ENCODE measurements at places on chromosomes 1 and 21.

GRCh38 chr1:40044110-40044509 lies 3.6 kb downstream of the CAP1 start:
- no peak for DNase-seq

DNA sequence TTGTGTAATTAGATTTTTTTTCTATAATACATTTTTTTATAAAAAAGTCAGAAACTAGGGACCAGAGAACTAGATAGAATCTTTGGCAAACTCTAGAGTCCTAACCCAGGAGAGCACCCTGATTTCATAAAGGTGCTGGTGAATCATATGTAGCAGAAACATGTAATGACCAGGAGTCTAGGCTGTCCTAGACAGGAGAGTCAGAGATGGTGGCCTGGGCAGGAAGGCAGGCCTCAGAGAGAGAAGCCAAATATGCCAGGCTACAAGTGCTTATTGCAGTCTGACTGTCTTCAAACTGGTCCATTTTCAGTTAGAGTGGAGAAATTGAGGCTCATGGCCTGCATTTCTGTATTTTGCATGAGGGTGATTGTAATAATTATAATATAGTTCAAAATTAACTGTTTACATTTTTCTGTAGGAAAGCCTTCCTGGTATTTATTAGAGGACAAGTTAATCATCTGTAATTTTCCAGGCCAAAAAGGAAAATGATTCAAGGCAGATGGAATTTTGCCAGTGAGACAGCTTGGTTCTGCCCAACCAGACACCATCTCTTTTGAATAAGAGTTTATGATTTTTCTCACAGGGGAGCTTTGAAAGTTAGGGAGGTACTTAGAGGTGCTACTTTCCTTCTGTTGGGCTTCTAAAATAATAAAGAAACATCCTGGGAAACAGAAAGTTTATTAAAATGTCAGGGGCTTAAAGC lies 129.8 kb downstream of the S1PR1 start:
- no peak for DNase-seq

- peak; percentile 82 for DNase-seq
Measured at GRCh38 chr1:17236779-17237560, 11.9 kb upstream of the PADI3 start.

- DNase-seq = no peak
Measured at GRCh38 chr1:43493661-43494450, 36.8 kb upstream of the PTPRF start.

DNA sequence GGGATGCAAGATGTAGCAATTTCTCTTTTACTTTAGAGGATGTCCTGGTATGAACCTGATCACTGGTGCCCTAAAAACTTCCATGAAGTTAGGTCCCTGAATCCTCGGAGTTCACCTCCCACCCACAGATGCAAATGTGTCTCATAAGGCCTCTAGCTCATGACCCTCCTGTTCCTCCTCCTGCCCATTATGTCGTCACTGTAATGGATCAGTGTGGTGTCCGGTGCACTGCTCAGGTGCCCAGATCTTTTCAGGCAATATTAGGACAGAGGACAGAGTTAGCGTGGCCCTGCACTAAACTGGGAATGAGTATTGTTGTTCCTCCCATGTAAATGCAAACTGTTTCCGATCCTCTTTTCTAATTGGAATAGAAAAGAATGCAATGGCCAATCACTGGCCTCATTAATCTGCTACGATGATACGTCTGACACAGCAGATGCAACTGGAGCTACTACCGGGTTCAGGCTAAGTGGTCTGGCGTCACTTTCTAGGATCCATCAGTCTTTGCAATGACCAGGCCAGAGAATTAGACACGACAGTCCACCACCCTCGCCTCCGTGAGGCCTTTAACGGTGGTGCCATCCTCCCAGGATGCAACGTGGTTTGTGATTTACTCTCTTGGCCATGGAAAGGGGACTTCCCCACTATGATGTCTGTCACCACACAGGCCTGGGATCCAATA lies 3.4 kb upstream of the COL6A2 start:
- DNase-seq = no peak

- DNase-seq = no peak
Measured at GRCh38 chr1:244965185-244966030, 101.1 kb upstream of the HNRNPU start.

DNA sequence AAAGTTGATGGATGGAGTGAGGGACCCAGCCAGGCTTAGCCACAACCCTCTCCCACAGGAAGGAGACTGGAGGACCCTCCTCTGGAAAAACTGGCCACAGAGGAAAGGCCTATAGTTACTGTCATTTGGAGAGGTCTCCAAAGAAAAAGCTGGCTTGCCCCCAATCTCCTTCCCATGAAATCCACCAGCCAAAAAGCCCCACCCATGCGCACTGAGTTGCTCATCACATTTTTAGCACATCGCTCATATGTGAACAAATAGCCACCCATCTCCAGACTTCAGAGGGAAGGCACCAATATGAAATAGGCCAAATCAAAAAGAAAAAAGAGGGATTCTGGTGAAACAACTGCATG lies 36.9 kb upstream of the QSOX1 start:
- DNase-seq = no peak

DNA sequence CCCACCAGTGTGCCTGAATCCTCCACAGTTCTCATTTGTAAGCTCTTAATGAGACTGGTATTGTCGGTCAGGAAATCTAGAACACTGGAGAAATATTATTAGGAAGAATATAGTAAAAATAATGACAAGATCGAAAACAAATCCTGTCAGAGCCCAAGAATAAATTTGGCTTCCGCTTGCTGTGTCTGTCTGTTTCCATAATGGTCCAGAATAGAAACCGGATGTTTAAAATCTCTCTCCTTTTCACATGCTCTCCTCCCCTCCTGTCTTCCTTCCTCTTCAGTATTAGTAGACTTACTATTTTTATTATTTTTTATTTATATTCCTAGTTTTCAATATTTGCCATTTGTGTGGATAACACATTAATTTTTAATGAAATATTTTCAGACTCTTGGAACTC lies 187.7 kb downstream of the SDCCAG8 start:
- no peak for DNase-seq

GRCh38 chr1:238384381-238384780 lies 493.7 kb upstream of the ZP4 start:
- DNase-seq = no peak

GRCh38 chr1:8568837-8569236 lies 248.6 kb downstream of the RERE start:
- DNase-seq = no peak

- DNase-seq = no peak
Measured at GRCh38 chr21:38780879-38781278, 24.9 kb upstream of the ETS2 start.

- no peak for DNase-seq
Measured at GRCh38 chr1:22507587-22507986, 55.7 kb upstream of the EPHA8 start.

- DNase-seq = no peak
Measured at GRCh38 chr1:115869064-115869463, 28.1 kb upstream of the NHLH2 start.

DNA sequence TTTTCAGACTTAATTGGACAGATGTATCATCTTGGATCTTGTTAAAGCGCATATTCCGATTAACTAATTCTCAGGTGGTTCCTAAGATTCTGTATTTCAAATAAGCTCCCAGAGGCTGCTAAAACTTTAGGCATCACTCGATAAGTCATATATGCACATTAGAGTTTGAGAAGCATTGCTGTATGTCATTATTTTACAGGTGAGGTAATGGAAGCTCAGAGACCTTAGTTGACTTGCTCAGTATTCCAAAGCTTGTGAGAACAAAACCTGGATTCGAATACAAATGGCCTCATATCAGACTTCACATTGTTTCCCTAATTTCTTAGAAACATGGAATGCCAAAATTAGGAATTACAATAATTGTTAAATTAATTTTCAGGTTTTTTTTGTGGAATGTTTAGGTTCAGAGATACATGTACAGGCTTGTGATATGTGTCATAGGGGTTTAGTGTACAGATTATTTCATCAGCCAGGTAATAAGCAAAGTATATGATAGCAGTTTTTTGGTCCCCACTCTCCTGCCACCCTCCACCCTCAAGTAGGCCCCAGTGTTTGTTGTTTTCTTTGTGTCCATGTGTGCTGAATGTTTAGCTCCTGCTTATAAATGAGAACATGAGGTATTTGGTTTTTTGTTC lies 96.8 kb downstream of the XPR1 start:
- DNase-seq = no peak

- no peak for DNase-seq
Measured at GRCh38 chr21:45830221-45830640, 151.3 kb upstream of the COL6A1 start.

DNA sequence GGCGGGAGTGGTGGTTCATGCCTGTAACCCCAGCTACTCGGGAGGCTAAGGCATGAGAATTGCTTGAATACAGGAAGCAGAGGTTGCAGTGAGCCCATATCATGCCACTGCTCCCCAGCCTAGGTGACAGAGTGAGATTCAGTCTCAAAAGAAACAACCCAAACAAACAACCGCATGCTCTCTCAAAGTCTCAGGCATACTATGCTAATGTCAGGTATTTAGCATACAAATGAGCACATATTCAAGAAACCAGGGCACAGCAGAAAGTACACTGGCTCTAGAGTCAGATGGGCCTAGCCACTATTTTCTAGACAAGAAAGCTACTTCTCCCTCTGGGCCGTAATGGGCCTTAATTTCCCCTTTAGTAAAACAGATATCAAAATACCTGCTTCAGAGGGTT lies 55.0 kb downstream of the ELAVL4 start:
- DNase-seq = no peak

- no peak for DNase-seq
Measured at GRCh38 chr1:201396861-201397464, 2.2 kb downstream of the LAD1 start.

DNA sequence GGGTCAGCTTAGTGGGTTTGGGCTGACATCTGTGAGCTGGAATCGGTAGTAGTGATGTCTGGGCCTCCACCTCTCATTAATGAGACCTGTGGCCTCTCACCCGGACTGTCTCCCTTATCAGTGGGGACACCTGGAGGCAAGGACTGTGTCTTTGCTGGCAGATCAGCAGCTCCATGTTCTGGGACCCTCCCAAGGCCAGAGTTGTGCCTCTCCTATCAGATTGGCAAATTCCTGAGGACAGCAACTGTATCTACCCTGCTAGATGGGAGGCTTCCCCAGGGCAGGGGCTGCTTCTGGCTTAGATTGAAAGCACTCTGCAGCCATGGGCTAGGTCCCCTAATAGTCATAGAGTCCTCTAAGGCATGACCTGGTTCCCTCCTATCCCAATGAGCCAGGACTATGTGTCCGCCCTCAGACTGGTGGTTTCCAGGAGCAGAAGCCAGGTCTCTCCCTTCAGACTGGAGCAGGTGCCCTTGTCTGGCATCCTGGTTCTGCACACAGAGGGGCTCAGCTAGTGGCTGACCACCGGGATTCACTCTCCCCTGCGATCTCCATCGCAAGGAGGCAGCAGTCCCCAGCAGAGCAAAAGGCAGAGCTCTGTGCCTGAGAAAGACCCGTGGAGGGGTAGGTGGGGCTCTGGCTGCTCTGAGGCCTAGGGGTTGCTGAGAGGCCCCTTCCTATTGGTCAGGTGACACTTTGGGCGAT lies 5.8 kb downstream of the DRAXIN start:
- no peak for DNase-seq

DNA sequence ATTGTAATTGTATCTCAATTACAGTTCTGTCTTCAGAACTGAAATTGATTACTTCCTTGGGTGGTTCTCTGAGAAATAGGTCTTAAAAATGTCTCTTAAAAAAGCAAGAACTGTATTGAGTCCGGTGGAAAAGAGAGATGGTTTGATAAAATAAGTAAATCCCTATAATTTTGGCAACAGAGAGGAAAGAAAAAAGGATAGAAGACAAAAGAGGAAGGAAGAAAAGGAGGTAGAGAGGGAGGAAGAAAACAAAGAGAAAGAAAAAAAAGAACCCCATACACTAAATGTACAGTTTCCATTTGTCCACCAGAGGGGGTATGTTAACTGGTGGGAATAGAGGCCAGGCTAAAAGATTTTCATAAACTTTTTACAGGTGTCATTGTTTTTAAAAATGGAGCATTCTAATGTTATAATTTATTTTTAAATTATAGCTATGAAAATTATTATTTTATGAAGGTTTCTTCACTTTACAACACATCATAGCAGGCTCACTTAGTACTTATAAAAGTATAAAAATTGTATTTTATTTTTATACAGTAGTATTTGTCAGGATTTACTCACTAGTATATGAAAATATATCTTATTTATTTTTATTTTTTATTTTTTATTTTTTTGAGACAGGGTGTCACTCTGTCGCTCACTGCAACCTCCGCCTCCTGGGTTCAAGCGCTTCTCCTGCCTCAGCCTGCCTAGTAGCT lies 2.1 kb upstream of the UBE2T start:
- no peak for DNase-seq

GRCh38 chr1:233933339-233933738 lies 28.9 kb downstream of the SLC35F3 start:
- DNase-seq = no peak

DNA sequence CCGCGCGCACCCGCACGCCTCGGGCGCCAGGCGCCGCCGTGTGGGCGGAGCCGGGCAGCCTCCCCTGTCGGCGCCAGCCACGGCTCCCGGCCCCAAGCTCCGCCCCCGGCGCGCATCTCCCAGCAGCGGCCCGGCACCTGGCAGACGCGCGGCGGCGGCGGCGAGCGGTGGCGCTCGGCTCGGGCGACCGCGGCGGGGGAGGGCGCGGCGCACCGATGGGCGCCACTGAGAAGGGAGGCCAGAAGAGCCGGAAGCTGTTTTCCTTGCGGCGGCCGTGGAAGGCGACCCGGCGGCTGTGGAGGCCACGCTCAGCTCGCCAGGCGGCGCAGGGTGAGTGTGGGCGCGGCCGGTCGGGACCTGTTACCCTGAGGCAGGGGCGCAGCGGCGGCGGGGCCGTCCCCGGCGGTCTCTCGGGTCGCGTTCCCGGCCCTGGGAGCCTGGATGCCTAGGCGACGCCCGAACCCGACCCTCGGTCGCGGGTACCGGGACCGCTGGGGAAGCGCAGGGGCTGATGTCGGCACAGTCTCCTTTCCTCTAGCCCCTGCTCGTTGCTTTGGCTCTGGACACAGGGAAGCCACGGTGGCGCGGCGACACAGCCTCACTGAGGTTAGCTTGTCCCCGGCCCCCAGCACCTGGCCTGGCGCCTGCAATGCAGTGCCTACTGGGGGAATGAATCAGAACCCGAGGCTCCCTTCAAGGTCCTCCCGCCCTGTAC lies 54.9 kb upstream of the DNAJC6 start:
- peak; percentile 86 for DNase-seq

GRCh38 chr21:45064618-45065399 lies 9.6 kb upstream of the ADARB1 start:
- DNase-seq = no peak

DNA sequence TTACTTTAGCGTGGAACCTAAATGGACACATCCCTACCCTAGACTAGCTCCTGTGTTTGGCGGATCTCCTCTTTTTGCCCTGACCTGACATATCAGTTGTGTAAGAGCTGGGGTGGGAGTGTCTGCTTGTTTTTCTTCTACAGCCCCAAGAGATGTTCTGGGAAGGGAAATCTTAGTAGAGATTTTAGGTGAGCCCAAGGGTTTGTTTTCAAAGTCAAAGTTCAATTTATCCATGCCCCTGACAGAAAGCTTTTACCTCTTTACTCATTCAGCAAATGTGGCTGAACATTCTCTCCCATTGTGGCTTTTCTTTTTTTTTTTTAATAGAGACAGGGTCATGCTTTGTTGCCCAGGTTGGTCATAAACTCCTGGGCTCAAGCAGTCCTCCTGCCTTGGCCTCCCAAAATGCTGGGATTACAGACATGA lies 7.3 kb upstream of the TARS2 start:
- no peak for DNase-seq

GRCh38 chr1:25484096-25484495 lies 53.4 kb downstream of the MACO1 start:
- DNase-seq = no peak

Measured in naive thymus-derived CD8-positive, alpha-beta T cell (primary cell).